ENCODE measurements at places on chromosomes 12 and 14.

- no peak for DNase-seq
These were observed 110.1 kb downstream of the SLC25A21 start for GRCh38 chr14:37062191-37062803.

DNA sequence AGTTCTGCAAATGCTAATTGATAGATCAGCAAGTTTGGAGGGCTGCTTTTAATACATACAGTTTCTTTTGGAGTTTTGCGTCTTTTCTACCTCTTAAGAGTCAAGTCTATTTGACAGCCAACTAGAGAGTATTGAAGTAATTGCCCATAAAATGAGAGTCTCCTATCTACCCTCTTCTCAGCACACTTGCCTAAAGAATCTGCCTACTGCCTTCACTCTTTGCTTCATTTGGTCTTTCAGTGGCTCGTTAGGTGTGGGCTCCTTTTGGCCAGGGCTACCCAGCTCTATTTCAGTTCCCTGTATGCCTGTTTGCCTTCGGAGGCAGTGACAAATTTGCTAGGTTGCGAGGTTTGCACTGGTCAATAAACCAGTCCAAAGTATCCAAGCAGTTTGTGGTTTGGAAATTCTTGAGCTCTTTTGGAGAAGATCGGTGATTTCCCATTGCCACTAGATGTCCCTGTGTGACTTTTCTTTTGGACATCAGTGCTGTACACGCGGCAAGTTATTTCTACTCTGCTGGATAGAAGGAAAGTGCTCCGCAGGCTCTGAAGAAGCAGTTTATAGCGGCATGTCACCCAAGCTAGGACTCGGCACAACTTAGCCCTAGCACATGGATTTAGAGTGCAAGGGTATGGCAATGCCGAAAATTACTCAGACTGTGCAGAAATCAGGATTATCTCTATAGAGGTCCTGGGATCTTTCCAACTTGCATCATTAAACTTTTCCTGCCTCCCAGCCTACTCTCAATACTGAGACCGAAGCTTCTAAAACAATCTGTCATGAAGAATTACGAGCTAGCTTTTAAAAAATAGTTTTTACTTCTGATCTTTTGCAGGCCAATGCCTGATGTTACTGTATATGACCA lies 38.6 kb downstream of the MGST1 start:
- no peak for DNase-seq

DNA sequence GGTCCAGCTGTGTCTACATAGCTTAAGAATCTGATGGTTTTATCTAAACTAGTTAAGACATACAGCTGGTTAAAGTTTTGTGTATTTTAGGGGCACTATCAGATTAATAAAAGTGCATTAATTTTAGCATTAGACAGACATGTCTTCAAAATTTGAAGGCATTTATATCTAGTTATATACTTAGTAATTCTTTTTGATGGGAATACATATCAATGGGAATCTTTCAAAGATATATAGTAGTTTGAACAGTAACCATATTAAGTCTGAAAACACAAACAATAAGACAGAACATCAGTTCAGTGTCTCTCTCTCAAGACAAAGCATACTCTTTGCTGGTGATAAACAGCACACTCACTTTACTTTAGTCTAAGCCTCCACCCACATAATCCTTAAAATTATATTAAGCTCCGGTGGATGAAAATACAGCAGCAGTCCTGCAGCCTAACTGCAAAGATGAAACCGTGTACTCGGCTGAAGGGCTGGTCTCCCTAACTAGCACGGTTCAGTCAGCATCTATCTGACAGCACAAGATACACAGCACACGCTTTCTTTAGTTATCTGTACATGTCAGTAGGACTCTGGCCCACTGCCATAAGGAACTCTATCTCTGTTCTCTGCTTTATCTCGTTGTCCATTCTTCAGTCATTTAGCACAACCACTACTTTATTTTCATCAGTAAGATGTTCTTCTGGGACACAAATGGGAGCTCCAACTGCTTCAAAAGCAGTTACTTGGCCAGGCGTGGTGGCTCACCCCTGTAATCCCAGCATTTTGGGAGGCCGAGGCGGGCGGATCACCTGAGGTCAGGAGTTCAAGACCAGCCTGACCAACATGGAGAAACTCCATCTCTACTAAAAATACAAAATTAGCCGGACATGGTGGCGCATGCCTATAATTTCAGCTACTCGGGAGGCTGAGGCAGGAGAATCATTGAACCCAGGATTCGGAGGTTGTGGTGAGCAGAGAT lies 80.5 kb downstream of the MED13L start:
- no peak for DNase-seq

DNA sequence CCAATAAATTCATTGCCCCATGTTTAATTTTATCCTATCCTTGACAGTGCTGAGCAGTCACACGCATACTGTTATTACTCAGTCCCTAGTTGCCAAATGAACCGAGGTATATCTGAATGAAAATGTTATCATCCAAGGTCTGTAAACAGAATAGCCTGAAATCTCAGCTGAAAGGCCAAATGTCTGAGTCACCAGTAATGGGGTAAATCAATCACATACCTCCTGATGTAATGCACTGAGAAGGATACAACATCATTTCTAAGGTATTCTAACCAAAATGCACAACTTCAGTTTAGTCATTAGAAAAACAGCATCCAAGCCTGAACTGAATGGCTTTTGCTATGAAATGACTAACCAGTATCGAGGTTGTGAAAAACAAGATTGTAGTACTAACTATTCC lies 228.6 kb downstream of the DPF3 start:
- DNase-seq = no peak

DNA sequence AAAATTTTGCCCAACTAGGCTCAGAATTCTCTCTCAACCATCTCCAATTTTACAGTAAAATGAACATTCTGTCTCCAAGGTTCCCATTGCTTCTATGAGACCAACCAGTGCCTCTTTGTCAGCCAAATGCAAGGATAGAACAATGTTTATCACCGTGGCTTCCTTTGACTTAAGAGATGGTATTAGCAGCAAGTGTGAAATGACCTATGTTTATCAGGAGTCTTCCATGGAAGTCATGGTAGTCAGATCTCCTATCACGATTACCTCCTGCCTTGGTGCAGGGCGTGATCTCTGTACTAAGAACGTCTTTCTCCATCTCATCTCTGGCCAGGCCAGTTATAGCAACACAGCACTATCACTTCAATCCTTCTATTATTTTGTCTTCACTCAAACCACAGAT lies 6.1 kb upstream of the BCL2L14 start:
- DNase-seq = no peak

- DNase-seq = no peak
These were observed 72.7 kb downstream of the TMEM132C start for GRCh38 chr12:128339631-128340030.

- DNase-seq = no peak
These were observed 135.9 kb upstream of the ATP2B1 start for GRCh38 chr12:89844539-89844938.

DNA sequence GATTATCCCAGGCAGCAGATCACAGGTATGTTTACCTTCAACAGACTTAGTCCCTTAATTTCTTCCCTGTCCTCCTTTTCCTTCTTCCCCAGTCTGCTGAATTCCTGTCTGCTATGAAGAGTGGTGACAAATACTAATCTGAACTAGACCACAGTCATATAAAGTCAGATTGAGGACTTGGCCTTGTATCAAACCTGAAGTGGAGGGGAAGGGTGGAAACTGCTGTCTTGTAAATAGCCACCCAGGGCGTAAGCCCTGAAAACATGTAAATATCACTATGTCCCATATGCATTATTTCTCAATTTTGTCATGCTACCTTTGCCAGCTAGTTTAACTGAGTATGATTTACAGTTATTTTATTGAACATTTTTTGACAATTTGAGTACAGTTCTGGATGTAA lies 368.0 kb downstream of the CCDC91 start:
- no peak for DNase-seq

- DNase-seq = no peak
These were observed 31.6 kb downstream of the WBP11 start for GRCh38 chr12:14771651-14772137.

- no peak for DNase-seq
These were observed 125.1 kb upstream of the GARIN6 start for GRCh38 chr12:99522456-99522855.

GRCh38 chr12:77354766-77355362 lies 289.5 kb upstream of the E2F7 start:
- no peak for DNase-seq

DNA sequence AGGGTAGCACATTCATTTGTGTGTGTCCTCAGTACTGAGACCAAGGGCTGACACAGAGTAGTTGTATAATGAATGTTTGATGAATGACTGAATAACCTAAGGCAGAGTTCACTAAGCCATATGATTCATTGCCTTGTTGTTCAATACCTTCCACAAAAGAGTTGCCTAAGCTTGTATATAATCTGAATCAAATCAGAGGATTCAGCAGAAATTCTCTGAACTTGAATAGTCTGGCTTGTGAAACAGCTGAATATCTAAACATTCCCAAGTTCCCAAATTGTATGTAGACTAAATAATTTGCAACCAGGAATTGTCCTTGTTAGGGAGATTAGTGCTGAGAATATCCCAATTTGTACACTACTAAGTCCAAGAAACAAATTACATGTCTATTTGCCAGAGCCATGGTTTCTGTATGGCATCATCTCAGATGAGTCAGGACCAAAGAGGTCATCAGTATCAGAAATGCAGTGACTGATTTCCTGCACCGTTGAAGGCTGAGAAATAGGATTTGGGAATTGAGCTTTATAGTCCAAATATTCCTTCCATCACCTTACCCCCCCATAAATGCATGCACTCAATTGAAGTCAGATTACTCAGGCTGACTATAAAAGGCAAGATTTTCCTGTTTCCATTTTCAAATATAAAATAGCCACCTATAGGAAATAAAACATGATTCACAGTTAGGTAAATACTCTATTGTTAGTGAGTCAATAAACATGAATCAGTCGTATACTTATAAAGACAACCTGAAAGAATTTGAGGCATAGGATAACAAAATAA lies 168.7 kb downstream of the PHLDA1 start:
- DNase-seq = no peak

DNA sequence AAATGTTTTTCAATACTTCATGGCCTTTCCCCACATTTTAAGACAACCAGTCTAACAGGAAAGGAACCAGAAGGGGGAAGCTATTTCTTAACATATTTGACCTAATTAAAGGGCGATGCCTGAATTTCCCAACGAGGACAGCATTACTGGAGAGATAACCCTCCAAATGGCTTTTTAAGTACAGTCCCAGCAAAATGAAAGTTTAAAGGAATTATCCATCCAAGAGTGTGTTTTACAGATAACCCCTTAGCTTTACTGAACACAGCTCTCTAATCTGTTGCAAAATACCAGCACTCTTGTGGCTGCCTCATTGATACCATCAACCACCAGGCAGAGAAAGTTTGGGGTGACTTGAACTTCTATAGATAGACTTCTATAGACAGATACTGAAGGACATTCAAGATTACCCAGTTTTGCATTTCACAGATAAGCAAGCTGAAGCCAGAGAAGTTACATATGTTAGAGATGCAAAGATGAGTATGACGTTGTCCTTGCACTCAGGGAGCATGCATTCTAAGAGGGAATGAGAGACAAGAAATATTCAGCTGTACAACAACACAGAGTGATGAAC lies 41.3 kb upstream of the DUSP6 start:
- DNase-seq = no peak

- peak; percentile 31 for DNase-seq
These were observed 602 bp downstream of the APEX1 start for GRCh38 chr14:20455355-20456300.

DNA sequence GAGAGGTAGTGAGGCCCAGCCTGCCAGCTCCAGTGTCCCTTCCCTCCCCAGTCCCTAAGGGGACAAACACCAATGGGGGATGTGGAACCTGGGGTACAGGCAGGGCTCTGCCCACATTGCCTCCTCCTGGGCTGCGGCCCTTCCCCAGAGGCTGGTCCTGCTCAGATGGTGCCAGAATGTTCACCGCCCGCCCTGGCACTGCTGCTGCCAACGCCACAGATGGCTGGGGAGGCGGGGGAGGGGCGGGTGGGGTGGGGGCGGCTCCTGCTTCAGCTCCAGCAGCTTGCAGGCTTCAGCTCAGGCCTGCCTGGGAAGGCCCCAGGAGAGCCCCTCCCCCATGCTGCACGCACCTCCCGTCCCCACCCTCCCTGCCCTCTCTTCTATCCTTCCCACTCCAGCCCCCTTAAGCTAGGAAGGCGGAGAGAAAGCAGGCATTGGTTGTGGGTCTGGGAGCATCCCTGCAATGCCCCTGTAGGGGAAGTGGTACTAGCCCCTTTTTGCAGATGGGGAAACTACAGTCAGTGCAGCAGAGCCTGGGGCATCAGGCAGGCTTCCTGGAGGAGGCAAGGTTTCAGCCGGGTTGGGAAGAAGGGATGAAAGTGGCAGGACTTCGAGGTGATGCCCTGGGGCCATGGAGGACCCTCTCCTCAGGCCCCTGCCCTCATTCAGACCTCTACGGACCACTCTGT lies 2.0 kb upstream of the BEGAIN start:
- DNase-seq = no peak

- peak; percentile 20 for DNase-seq
These were observed 102.8 kb upstream of the BCAT1 start for GRCh38 chr12:25051656-25052195.

GRCh38 chr12:103494734-103495468 lies 867 bp downstream of the C12orf42 start:
- no peak for DNase-seq

DNA sequence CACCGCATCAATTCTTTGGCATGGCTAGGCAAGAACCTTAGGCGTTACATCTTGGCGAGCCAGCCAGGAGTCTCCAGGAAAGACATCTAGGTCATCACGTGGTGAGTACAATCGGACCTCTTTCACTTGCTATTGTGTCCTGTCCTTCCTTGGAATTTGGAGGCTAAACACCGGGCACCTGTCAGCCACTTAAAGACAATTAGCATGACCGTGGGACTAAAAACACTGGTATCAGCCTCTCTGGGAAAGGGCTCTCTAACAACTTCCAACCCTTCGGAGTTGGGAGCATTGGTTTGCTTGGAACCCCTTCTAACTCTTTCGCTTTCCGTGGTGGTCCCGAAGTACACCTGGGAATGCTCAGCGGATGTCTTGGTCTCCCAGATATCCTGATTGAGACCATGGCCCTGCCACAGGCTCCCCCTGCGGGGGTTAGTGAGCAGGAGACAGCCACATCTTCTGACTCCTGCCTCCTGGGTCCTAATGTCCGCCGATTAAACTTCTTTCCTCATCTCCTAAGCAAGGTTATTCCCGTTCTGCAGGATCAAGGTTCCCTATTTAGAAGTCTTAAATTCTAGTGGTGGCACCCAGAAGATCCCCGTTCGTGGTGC lies 971.7 kb downstream of the FSCB start:
- no peak for DNase-seq
